ENCODE measurements at places on chromosomes 2 and 18.

DNA sequence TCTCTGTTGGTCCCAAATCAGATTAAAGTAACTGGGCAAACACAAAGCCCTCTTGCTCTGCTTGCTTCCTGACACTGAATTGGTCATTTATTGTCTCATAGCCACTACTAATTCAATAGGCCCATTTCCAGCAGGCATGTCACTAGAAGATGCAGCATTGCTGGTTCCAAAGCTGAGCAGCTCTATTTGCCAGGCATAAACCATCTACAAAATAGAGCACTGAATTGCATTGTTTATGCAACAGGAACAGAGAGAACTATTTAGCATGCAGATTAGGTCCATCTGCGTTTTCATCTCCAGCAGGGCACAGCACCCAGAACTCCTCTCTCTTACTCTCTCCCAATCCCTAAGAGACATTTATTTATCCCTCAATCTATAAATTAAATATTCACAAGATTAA, 227.6 kb downstream of the SUCLG1 start:
- no peak for DNase-seq

DNA sequence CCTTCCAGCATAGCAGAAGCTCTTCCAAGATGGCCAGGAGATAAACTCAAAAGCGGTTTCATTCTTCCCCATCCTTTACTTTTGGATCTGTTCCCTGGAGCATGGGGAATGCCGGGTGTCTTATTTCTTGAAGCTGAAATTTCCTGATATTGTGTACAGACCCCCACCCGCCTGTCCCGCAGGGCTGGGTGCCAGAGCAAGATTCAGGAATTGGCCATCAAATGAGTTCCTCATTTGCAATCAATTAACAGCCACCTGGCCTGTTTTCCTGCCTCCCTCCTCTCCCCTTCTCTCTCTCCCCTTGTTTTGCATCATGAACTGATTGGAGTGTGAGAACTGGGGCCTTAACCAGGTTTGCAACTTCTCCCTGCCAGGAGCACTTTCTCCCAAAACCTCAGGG, 202.1 kb downstream of the SH3RF3 start:
- no peak for DNase-seq

- DNase-seq: no peak
Measured at GRCh38 chr2:189542145-189542882, 38.3 kb downstream of the SLC40A1 start.

DNA sequence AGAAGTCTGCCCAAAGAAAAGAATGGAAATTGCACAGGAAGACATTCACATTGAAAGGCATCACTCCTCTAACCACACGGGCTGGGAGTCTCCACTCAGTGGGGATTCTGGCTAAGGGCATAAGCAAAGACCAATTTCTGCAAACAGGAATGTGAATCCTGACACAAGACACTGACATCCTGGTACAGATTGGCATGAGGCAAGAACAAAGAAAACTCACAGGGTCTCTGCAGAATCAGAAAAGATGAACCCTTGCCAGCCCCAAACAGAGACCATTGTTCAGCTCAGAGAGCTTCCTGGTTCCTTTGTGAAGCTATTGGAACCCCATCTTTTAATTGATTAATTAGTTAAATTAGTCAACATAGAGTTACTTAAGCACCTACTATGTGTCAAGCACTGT, 82.3 kb downstream of the UPP2 start:
- no peak for DNase-seq

DNA sequence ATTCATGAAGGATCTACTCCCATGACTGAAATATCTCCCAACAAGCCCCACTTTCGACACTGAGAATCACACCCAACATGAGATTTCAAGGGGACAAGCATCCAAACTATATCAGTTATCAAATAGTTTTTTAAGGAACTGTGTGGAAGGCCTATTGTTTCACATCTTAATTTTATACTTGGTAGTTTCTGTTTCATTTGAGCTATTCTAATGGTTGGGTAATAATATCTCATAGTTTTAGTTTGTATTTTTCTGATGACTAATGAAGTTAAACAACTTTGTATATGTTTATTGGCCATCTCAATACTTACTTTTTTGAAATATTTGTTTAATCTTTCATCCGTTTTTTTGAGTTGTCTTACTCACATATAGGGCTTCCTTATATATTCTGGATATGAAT, 135.0 kb downstream of the SCG2 start:
- DNase-seq: no peak

DNA sequence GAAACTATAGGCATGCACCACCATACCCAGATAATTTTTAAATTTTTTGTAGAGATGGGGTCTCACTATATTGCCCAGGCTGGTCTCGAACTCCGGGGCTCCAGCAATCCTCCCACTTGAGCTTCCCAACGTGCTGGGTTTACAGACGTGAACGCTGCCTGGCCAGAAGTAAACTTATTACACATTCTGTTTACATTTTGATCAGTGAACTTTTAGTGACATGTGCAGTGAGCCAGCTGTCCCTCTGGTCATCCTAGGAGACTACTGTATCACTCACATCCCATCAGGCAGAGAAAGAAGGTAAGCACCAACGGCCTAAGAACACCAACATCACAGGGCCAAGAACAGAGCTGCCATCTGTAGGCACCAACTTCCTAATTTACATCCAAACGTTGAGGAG, 22.2 kb downstream of the NDUFA10 start:
- no peak for DNase-seq

DNA sequence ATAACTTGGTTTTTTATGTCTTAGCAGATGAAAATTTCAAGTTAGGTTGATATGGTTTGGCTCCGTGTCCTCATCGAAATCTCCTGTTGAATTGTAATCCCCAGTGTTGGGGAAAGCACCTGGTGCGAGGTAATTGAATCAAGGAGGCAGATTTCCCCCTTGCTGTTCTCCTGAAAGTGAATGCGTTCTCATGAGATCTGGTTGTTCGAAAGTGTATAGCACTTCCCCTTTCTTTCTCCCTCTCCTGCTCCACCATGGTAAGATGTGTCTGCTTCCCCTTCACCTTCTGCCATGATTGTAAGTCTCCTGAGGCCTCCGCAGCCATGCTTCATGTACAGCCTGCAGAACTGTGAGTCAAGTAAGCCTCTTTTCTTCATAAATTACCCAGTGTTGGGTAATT, 242.1 kb upstream of the TNP1 start:
- no peak for DNase-seq

GRCh38 chr2:38386377-38386776, 9.3 kb upstream of the ATL2 start:
- no peak for DNase-seq

GRCh38 chr18:79548621-79548985, 131.0 kb upstream of the CTDP1 start:
- DNase-seq: no peak

DNA sequence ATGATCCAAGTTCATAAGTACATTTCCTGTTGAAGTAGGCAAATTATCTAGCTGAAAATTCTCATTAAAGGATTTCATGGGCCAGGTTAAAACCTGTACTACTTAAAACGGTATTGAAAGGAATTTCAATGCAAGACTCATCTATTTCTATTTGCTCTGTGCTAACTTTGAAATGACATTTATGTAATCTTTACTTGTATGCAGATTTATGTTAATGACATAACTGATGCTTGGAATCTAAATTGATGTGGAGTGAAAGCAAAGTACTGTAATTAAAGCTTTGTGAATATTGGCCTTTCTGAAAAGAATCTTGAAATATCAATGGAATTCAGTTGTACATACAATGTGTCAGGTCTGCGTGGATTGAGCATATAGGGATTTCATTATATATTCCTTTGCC, 390.0 kb downstream of the CPS1 start:
- DNase-seq: no peak

DNA sequence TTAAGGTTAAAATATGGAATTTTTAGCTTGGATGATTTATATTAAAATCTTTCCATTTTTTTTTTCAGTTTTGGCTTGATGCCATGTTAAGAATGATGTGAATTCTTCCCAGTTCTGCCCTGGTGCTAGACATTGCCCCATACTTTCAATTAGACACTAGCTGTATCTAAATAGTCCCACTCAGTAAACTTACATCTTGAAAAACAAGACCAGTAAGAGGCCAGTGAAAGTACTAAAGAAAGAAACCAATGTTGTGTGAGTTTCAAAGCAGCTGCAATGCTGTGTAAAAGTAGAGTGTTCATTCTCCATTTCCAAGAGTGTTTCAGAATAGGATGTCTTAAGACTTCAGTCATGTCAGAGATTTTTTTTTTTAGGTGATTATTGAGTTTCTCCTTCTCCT, 40.0 kb upstream of the CYBRD1 start:
- DNase-seq: no peak

- DNase-seq: no peak
Measured at GRCh38 chr18:23065234-23065806, 70.0 kb upstream of the CABLES1 start.

GRCh38 chr2:135150725-135151124, 98.6 kb downstream of the RAB3GAP1 start:
- no peak for DNase-seq

- DNase-seq: no peak
Measured at GRCh38 chr2:188664951-188665595, 309.1 kb upstream of the COL3A1 start.

- no peak for DNase-seq
Measured at GRCh38 chr2:74497777-74498499, 1.5 kb downstream of the LBX2 start.

DNA sequence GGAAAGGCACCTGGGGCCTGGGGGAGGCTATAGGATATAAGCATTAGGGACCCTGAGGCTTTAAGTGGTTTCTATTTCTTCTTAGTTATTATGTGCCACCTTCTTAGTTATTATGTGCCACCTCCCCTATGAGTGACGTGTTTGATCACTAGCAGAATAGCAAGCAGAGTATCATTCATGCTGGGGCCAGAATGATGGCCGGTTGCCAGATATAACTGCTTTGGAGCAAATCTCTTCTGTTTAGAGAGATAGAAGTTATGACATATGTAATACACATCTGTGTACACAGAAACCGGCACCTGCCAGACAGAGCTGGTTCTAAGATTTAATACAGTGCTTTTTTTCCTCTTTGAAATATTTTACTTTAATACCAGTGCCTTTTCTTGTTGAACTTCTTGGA, 29.4 kb downstream of the LIPG start:
- DNase-seq: no peak

- DNase-seq: no peak
Measured at GRCh38 chr2:150135223-150135883, 352.1 kb downstream of the RND3 start.

DNA sequence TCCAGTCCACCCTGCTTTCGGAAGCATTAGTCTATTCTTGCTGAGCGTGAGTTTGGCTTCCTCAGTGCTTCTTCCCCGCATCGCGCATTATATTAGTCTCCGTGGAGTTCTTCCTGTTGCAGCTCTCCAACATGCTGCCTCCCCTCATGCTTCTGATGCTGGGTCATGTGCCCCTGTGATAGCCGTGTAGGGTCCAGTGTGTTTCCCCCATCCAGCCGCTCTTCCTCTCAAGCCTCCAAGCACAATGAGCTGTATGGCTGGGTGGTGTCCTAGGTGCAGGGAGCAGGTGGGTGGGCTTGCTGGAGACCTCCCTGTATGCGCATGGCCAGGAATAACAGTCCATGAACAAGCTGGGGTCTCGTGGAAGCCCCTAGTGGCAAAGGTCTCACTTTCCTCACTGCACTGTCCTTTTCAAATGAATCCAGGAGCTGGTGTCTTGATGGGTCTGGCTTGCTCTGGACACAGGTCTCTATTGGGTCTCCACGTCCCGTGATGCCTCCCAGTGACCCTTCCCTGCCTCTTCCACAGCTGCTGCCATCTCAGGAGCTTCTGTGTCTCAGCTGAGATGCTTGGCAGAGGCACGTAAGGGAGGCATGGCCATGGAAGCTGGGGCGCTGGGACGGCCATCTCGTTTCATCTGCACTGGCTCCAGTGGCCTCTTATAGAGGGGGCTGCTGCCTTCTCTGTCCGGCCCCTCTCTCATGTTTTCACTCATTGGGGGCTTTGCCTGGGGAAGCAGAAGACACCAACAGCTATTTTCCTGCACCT, 54.8 kb upstream of the HDAC4 start:
- DNase-seq: no peak

DNA sequence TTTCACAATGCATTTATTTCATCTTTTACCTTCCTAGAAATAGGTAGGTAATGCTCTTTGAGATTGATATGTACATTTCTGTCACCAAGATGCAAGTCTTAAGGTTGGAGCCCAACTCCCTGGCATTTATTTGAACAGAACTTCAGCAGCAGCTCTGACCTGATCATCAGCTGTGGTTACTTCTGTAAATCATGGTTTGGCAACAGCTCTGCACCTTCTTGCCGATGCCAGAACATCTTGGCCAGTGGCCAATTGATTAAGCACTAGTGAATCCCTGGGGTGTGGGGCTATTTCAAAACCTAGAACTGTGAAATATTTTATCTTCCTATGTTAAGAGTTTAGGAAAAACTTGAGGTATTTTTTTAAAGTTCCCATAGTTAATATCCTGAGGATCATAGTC, 124.8 kb upstream of the NYAP2 start:
- DNase-seq: no peak

DNA sequence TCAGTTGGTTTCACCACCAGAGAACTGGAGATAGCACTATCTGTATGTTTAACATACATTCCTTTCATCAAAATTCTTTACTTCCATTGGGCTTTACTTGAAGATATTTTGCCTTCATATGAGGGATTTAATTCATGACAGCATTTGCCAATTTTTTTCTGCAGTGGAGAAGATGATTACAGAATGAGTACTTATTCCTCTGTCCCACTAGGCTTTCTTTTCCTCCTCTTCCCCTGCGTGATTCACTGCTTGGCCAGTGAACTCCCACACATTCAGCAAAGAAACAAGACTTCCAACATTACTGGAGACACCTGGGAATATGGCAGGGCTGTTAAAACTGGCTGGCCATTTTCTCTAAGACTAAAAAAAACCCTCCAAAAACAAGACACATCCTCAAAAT, 425.8 kb upstream of the KCNH7 start:
- DNase-seq: no peak

- no peak for DNase-seq
Measured at GRCh38 chr2:219142329-219142728, 18.3 kb downstream of the NHEJ1 start.

DNA sequence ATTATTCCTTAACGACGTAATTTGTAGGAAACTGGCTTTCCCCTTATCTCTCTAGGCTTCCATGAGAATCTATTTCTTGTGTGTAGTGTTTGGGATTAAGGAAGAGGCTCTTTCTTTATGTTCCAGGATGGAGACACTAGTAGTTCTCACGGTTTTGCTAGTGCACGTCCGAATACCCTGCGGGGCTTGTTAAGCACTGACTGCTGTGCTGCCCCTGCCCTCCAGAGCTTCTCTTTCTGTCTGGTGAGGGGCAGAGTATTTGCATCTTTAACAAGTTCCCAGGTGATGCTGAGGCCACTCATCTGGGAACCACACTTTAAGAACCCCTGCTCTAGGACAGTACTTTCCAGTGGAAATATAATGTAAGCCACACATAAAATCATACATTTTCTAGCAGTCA, 76.4 kb downstream of the SPATS2L start:
- DNase-seq: no peak
